CD4-positive, alpha-beta T cell treated with Interleukin-6 at 100 ng/mL for 8 hours (primary cell): ENCODE measurements at places on chromosomes 11 and 22.

DNA sequence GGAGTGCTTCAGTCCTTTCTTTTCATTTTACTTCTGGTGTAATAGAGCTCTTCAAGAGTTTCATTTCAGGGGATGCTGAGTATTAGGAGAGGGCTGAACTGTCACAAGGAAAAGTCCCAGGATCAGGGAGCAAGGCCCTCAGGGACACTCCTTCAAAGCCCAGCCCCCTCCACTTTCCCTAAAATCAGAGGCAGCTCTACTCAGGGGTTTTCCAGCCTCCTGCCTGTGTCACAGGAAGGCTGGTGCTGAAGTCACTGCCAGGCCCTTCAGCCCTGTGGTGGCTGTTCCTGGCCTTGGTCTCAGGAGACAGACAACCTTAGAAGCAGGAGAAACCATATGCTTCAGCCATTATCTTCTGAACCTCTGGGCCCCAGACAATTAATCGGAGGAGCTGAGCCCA is 36.4 kb upstream of the KIRREL3 start:
- no peak for DNase-seq

DNA sequence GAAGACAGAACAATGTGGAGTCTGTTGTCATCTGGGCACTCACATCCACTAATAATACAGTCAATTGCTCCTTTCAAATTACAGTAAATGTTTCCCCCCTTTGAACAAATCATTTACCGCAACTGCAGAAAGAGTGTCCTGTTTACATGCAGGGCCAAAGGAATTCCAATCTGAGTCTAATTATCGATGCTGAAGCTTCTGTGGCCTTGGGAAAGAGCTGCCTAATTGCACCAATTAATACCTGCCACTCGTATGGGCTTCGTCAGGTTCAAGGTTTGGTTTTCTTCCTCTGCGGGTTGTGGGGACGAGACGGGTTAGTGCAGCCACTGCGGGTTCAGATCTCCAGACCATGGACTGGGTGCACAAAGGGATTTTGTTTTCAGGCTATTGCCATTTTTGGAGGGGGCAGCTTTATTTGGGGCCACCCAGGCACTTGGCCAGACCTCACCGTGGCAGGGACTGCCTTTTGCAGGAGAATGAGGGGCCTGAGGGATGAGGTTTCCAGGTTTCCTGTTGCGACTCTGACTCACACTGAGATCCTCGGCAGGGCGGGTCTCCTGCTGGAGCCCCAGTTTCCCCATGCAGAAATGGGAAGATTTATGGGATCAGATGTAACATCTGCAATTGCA is 147.6 kb downstream of the MIAT start:
- DNase-seq: no peak

- DNase-seq: no peak
Measured at GRCh38 chr22:46378426-46379065, 43.0 kb downstream of the TRMU start.

GRCh38 chr11:70063121-70063520 is 15.0 kb upstream of the ANO1 start:
- DNase-seq: no peak

- DNase-seq: no peak
Measured at GRCh38 chr22:21928048-21928447, 24.6 kb downstream of the PPM1F start.

GRCh38 chr11:96246718-96247552 is 96.1 kb downstream of the MAML2 start:
- no peak for DNase-seq

- no peak for DNase-seq
Measured at GRCh38 chr22:46673205-46673604, 53.0 kb downstream of the GRAMD4 start.

DNA sequence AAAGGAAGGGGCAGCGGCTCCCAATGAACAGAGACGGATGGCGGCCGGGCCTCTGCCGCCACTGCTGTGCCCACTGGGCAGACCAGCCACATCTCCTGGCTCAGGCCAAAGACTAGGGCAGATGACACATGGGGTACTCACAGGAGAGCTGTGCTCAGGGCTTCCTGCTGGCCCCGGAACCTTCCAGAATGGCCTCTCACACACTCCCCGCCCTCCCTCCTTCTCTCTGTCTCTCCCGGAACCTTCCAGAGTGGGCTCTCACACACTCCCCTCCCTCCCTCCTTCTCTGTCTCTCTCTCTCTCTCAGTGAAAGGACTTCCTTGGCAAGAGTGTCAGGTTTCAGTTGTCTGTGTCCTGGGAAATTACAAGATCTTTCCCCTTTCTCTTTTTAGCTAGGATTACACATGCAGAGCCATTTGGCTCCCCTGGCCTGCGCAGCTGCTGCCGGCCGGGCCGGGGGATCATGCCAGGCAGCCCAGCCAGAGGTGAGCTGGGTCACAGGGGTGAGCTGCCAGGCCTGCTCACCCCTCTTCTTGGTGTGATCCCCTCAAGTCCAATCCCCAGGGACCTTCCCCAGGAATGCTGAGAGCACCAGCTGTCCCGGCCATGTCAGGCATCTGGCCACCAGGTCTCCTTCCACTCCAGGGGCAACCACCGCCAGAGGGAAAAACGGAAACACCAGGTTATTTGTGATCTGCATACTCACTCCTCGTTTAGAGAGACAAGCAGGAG is 45.3 kb upstream of the ADA2 start:
- DNase-seq: no peak

DNA sequence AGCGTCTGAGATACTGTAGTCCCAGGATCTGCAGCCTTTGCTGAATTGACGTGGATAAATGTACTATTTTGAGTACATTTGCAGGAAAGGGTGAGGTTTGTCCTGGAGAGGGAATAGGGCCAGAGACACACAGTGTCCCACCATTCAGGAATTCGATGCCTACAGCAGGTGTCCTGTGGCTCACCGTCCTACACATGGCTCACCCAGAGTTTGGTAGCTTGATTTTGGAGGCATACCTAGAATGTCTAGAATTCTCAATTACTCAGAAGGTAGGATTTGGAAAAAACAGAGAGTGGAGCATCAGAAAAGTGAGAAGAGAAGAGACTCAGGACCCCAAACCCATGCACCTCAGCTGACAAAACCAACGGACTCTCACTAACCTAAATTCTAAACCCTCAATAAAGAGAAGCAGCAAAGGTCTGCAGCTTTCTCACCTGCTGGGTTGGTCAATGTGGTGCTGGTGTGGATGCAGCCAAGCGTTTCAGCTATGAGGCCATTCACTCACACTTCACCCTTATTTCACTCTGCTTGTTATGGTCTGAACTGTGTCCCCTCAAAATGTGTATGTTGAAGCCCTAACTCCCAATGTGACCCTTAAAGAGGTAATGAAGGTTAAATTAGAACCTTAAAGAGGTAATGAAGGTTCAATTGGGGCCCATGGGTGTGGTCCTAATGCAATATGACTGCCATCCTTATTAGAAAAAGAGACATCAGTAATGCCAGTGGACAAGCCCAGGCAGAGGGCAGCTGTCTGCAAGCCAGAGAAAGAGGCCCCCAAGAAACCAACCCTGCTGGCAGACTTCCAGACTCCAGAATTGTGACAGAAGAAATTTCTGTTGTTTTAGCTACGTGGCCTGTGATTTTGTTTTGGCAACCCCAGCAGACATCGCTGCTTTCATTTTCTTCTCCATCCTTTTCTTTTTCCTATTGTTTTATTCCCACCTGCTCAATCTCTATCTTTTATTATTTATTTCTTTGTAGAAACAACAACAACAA is 187.8 kb downstream of the SNX19 start:
- no peak for DNase-seq

DNA sequence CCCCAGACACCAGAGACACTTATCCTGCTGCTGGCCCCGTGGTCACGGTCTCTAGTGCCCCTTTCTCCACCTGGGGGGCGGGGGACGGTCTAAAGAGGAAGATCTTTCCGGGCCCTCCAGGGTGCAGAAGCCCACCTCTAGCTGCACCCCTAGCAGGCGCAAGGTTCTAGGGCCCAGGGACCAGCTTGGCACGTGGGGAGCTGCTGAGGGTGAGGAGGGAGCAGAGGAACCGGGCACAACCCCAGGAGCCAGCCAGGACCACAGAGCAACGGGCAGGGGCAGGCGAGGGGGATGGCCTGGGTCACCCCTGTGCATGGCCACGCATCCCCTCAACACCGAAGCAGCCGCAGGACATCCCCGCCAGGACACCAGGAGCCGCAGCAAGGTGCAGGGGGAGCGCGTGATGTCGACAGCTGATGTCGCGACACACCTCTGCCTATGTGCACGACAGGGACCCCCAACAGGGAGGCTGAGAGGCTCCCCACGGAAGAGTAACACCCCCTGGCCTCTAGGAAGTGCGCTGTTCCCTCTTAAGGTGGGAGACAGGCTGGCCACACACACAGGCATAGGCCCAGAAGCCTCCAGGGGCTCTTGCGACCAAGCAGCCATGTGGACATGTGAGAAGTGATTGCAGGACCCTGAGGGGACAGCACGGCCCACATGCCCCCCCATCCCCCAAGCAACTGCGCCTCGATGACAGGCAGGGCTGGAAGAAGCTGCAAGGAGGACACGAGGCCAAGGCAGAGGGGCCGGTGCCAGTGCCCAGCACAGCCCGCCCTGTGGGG is 5.1 kb downstream of the LRFN4 start:
- no peak for DNase-seq

GRCh38 chr22:44307509-44308169 is 5.1 kb downstream of the SHISAL1 start:
- no peak for DNase-seq

DNA sequence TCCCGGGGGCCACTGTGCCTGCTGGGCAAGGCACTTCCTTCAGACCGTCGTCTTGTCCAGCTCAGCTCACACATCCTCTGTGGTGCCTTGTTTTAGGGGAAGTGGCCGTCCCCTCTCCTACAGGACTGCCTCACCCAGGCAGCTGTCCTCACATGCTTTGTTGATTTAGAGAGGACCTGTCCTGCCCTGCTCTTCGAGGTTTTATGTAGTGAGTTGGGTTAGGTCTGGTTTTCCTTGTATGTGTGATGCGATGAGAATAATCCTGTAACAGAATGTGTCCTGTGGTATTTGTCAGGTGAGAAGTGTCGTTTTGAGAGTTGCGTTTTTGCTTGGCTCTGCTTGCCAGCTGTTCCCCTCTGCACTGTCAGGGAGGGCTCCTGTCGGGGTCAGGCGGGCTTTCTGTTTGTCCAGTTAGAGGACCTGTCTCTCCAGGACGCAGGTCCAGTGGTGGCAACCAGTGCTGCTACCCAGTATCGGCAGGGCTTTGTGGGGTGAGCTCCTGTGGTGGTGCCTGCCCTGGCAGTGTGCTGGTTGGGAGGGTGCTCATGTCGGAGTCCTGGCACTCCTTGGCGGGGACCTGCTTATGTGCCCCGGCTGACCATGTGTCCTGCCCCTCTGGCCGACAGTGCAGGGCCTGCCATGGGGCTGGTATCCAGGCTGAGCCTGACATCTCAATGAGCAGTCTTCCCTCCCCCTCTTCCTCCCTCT is 41.3 kb downstream of the MUC6 start:
- no peak for DNase-seq

DNA sequence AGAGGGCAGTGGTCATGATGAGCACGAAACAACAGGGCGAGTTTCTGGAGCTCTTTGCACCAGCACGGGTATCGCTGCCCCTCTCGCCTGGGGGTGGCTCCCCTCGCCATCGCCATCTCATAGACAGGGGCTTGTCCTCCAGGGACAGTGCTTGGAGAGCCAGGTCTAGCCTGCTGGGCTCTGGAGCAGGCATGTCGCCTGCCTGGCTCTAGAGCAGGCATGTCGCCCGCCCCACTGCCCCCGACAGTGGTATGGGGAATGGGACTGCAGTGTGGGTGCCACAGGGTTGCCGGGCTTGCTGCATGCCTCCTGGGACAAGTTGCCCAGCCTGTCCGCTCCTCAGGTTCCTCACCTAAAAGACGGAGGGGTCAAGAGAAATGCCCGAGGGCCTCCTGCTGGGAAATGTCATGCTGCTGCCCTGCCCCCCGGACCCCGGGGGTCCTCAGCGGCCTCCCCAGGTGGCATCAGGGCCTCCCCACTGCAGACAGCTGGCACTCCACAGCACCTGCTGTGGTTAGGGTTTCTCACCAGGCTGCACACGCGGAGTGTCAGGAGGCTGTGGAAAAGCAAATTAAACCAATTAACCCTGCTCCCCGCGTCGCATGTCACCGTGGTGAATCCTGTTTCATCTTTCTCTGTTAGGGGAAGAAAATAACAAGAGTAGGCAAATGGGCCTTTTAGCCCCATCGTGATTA is 403.0 kb downstream of the TBC1D22A start:
- DNase-seq: no peak

GRCh38 chr11:122516686-122517085 is 138.8 kb upstream of the UBASH3B start:
- DNase-seq: no peak

DNA sequence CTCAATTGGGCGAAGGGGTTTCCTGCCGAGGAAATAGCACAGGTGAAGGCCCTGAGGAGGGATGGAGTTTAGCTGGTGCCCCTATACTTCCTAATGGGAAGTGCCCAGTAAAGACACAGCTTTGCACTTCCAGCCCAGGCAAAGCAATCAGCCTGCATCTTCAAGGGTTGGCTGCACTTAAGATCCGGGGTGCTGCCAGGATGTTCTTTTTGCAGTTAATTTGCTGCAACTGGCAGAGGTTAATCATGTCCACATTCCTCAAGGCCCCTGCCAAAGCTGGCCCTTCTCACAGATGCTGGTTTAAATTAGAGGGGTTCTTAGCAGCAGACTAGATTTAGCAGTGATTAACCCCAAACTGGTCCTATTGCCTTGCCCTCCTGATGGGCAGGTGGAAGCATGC is 137.7 kb upstream of the NAV2 start:
- DNase-seq: no peak

GRCh38 chr11:271319-271715 is 6.9 kb upstream of the NLRP6 start:
- no peak for DNase-seq

DNA sequence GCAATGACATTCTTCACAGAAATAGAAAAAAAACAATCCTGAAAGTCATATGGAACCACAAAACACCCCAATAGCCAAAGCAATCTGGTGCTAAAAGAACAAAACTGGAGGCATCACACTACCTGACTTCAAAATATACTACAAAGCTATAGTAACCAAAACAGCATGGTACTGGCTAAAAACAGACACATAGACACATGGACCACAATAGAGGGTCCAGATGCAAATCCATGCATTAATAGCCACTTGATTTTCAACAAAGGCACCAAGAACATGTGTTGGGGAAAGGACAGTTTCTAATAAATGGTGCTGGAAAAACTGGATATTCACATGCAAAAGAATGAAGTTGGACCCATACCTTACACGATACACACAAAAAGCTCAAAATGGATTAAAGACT is 27.9 kb upstream of the SMIM38 start:
- DNase-seq: no peak

DNA sequence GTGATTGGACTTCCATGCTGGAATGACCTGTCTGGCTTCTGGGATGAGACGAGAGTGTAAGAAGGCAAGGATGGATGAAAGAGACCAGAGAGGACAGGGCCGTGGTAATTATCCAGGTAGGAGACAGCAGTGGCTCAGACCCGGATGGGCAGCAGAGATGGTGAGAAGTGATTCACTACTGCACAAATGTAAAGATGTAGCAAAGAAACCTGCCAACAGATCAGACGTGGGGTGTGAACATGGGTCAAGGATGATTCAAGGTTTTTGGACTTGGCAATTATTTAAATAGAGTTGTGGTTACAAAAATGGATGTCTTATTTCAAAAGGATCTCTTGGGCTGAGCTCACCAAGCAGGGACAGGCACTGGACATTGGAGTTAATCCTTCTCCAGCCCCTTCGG is 32.7 kb downstream of the RIBC2 start:
- no peak for DNase-seq
